ENCODE measurements at places on chromosomes 2 and 18. TPM values are rescaled to one million over a fixed set of nuclear protein-coding genes. Genes with fewer than 3 reads are reported as not detected.

The DSC3 gene
- 1.2 TPM for total RNA-seq

The MYL12A gene
- 236 TPM for total RNA-seq

- DNase-seq, result no peak
These were observed 129.0 kb upstream of the ZEB2 start for GRCh38 chr2:144648837-144649465.

DNA sequence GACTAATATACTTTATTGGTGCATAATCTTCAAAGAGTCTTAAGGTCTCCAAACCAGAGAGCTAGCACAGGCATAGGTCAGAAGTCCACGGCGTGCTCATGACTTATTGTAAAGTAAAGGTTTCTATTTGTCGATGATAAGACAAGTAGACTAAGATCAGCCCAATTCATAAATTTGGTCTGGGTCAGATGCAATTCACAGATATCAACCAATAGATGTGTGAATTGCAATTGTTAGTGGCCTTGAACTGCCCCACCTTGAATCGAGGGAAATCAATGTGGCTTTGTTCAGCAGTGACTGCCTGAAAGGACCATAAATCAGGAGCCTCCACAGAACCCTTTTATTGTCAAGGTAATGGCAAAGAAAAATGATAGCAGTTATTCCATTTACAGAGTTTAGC is 39.1 kb upstream of the CPS1 start:
- DNase-seq, result no peak

The SCN9A gene
- 23.7 TPM for total RNA-seq

DNA sequence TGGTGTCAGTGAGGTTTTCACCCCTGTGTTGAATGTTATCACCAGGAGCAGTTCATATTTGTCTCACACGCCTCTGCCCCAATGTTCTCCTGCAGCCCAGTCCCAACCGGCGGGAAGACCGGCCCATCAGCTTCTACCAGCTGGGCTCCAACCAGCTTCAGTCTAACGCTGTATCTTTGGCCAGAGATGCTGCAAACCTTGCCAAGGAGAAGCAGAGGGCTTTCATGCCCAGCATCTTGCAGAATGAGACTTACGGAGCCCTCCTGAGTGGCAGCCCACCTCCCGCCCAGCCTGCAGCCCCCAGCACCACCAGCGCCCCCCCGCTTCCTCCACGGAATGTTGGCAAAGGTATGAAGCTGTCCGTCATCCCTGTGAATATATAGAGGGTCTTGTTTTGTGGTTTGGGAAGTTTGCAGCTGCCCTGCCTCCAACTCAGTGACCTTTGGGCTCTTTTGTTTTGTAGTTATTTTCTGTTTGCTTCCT is 35.1 kb downstream of the ITGB1BP1 start:
- no peak for DNase-seq

GRCh38 chr2:44934038-44934982 is 7.2 kb upstream of the SIX3 start:
- no peak for DNase-seq

The STARD7 gene
- total RNA-seq, result 118 TPM

GRCh38 chr2:128414351-128414750 is 95.7 kb upstream of the HS6ST1 start:
- peak; percentile 1 for DNase-seq

The GAL3ST2 gene
- 0.51 TPM for total RNA-seq

- no peak for DNase-seq
These were observed 503.6 kb downstream of the ARHGAP15 start for GRCh38 chr2:143632751-143633374.

DNA sequence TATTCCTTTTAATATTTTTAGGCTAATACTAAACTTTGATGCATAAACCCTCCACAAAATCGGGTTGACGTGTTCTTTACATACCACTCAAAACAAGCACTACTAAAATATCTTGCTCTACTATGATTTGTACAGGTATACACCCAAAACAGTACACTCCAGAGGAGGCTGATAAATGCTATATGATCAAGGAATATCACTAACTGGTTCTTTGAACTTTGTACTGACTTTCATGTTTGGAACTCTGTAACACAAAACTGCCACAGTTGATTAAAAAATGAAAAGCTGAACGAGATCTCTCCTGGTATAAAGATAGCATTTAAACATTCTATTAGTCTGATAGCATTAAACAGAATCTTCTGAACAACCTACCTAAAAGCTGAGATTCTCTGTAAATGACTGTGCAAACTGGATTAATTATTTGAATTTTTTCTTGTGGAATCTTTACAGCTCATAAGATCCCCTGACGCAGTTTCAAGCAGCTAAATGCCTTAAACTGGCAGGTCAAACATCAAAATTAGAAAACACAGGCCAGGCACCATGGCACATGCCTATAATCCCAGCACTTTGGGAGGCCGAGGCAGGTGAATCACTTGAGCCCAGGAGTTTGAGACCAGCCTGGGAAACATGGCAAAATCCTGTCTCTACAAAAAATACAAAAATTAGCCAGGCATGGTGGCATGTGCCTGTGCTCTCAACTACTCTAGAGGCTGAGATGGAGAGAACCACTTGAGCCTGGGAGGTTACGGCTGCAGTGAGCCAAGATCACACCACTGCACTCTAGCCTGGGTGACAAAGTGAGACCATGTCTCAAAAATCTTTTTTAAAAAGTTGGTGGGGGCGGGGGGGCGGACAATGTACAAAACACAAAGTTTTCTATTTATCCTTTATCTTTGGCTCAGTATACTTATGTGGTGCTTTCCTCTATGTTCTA is 150.6 kb downstream of the EXOC6B start:
- DNase-seq, result no peak

The UGT1A7 gene
- total RNA-seq, result not detected

GRCh38 chr2:118980573-118980972 is 38.6 kb downstream of the MARCO start:
- DNase-seq, result no peak

- no peak for DNase-seq
These were observed 328.2 kb upstream of the MEX3C start for GRCh38 chr18:51525453-51526225.

- no peak for DNase-seq
These were observed 363.3 kb upstream of the TFPI start for GRCh38 chr2:187917535-187917934.

- DNase-seq, result no peak
These were observed 4.3 kb downstream of the ATP6V1B1 start for GRCh38 chr2:70939839-70940580.

DNA sequence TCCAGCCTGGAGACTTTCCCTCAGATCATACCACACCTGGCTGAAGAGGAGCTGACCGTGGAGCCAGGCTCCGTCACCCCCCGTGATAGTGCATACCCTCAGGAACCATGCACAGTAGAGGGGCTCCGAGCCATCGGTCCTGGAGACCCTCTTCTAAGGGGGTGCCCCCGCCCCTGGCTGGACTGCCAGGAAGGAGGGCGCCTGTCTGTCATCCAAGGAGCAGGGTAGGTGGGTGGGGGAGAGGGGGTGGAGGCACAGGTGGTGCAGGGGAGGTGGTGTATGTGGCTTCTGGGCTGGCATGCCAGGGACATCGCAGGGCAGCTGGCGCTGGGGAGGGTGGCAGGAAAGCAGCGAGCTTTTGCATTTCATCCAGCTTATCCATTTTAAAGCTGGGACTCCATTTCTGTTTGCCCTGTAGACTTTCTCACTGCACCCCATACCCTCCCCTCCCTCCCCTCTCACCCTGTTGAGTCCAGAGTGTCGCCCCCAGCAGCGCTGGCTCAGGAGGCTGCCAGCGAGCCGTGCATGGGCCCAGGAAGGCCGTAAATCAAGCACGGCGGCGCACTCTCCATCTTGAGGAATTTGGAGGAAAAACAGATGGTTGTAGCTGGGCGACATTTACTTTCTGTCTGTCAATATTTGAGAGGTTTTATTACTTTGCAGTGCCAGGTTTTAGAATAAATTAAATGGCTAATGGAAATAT is 56.2 kb upstream of the HS6ST1 start:
- no peak for DNase-seq

GRCh38 chr2:152386266-152386665 is 51.3 kb downstream of the FMNL2 start:
- no peak for DNase-seq

GRCh38 chr18:31863103-31863502 is 79.8 kb downstream of the TRAPPC8 start:
- DNase-seq, result no peak

- no peak for DNase-seq
These were observed 211.5 kb upstream of the LYPD1 start for GRCh38 chr2:132881546-132881945.

The SFT2D3 gene
- total RNA-seq, result 13.7 TPM

GRCh38 chr2:195342061-195342460 is 315.0 kb upstream of the SLC39A10 start:
- no peak for DNase-seq

The STON1 gene
- 8.2 TPM for total RNA-seq

DNA sequence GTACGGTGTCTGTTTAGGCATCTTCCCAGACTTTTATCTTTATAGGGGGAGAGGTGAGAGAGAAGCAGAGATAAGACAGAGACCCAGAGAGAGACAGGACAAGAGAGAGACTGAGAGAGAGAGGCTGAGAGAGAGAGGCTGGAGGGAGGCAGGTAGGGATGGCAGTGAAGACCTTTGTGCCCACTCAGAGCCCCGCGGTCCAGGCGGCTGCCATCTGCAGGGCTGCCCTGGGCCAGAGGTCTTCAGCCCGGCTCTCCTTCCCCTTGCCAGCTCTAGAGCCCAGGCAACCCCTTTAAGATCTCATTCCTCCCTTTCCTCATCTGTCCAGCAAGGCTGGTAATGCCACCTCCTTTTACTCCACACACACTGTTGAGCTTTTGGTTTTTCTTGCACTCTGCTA is 610.0 kb downstream of the GALR1 start:
- DNase-seq, result no peak

DNA sequence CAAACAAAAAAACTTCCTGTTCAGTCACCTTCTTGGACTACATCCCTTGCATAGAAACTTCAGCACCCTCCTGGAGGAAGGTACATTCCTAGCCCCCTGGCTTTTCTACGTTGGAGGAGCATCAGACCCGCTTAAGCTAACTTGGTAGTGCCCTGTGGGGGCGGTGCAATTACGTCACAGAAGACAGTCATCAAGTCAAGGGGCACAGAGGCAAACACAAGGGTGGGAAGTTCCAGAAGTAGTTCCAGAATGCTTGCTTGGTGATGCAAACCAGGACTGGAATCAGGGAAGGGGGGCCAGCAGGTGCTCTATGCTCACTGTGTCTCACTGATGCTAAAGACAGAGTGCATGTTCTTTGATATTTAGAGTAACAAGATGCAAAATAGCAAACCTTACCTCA is 15.2 kb upstream of the AGFG1 start:
- no peak for DNase-seq

- DNase-seq, result no peak
These were observed 310.2 kb upstream of the STON1 start for GRCh38 chr2:48219555-48220436.

The LYG2 gene
- total RNA-seq, result not detected

- no peak for DNase-seq
These were observed 49.2 kb upstream of the CCDC150 start for GRCh38 chr2:196590286-196590685.

DNA sequence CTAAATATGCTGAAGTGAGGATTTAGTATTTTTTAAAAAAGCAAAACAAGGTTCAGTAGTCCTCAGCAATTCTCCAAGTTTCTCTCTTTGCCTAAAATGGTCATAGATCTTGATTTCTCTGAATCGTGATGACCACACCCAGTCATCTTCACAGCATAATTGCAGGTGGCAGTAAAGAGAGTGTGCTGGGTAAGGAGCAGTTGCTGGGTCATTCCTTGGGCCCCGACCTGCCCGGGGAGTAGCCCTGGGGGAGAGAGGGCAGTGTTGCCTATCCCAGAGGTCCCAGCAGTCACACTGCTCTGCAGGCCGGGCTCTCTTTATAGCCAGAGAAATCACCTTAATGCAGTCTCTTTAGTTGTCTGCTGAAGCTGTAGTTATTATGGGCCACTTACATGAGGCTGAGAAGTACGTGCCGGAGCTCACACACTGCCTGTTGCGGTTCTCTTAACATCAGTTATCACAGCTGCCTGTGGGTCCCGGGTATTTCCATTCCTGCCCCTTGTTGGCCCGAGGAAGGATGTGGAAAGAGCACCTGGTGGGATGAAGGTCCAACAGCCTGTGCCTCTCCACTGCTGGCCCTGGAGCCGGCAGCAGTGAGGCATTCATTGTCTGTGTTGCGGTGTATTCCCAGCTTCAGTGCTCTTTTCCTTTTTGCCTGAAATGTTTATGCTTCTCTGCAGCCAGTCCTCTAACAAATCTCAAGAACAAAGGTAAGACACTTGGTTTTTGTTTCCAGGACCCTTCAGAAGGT is 230.1 kb downstream of the ALPK2 start:
- DNase-seq, result no peak

DNA sequence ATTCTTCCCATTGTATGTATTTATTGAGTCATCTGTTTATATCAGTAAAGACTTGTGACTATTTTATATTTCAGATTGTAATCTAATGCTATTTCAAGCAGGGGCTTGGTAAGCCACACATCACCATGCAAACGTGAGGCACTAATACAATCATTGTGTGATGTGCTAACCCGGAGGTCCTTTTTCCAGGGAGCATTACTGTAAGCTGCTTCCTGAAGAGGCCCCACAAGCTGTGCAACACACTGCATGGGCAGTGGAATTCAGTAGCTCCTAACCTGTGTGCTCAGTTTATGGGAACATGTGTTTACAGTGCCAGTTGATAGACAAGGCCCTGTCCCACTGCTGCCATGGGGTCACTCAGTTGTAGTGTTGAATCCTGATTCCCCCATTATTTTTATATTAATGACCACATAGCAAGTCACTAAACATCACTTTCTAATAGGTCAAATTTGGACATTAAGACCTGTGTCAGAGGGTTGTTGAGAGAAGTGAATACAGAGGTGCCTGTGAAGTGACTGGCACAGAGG is 162.9 kb downstream of the FHOD3 start:
- no peak for DNase-seq

DNA sequence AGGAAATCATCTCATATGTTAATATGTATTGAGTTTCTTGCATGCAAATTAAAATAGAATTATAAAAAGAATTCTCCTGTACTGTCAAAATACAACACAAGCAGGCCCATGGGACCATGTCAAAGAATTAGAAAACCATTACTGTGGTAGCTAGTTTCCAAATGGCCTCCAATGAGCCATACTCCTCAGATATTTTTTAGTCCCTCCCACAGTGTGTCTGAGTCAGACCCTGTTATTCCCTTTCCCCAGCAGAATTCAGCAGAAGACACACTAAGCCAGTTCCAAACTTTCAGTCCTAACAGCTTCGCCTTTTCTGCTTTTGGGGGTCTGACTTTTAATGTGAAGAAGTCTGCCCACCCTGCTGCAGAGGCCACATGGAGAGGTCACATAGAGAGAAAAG is 86.7 kb downstream of the FIGN start:
- DNase-seq, result no peak

The ERMN gene
- 0.22 TPM for total RNA-seq

GRCh38 chr2:20416723-20417122 is 30.2 kb upstream of the RHOB start:
- DNase-seq, result no peak

- no peak for DNase-seq
These were observed 40.1 kb downstream of the ARHGAP25 start for GRCh38 chr2:68774569-68775271.

DNA sequence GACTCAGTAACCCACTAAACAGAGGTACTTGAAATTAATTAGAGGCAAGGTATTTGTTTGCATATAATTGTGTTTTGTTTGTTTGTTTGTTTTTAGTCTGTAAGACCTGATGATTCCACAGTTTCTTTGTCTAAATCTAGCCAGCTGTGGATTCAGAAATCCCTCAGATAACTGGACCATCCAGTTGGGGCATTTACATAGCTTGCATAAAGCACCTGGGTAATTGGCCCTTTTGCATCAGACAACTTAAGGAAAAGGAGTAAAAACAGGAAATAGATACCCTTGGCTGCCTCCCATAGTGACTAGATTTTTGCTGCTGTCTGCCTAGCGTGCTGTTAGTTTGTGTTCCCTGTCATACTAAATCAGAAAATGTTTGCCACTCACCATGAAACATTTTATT is 46.6 kb upstream of the XIRP2 start:
- no peak for DNase-seq

The SLC40A1 gene
- total RNA-seq, result 14.6 TPM

The SMCHD1 gene
- 65.1 TPM for total RNA-seq

Measured in progenitor cell of endocrine pancreas (in vitro differentiated cells).